B cell (primary cell): ENCODE measurements at places on chromosomes 5 and 9. TPM values are rescaled to one million over a fixed set of nuclear protein-coding genes. Genes with fewer than 3 reads are reported as not detected.

C8G gene
- 1.7 and 2.8 TPM in 2 replicates for total RNA-seq

CDH6 gene
- total RNA-seq: not detected in 2 replicates

PRUNE2 gene
- total RNA-seq: 0.12 TPM in 1 of 2 replicates, not detected in the other

LCN15 gene
- not detected in 2 replicates for total RNA-seq

GRIA1 gene
- total RNA-seq: not detected in 2 replicates

FBXL7 gene
- not detected in 2 replicates for total RNA-seq

MEGF10 gene
- not detected in 2 replicates for total RNA-seq

PCDHA4 gene
- total RNA-seq: not detected in 2 replicates

ADAMTS6 gene
- 11.9 and 12.3 TPM in 2 replicates for total RNA-seq

DMRT3 gene
- total RNA-seq: not detected in 2 replicates

GABRB2 gene
- 0.05 and 0.15 TPM in 2 replicates for total RNA-seq

- DNase-seq: no peak
Measured at GRCh38 chr5:32420506-32420905, 24.0 kb downstream of the ZFR start.

- peak; percentile 43 for DNase-seq
Measured at GRCh38 chr5:88677943-88678769, 204.8 kb downstream of the MEF2C start.

DNA sequence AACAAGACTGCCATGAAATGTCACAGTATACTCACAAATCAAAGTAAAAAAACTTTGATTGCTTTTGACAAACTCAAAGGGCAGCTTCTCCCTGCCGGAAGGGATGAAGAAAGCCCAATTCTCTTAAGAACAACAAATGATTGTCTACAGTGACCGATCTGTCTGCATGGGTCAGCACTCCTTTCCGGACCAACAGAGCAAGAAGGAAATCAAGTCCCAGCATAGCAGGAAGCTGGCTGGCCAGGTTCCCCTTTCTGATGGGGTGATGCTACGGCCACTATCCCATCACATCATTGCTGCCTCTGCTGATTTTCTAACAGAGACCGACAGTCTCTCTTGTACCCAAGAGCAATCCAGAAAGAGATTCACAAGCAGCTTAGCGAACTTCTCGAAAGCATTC, 692 bp downstream of the C1QTNF3 start:
- no peak for DNase-seq

DNA sequence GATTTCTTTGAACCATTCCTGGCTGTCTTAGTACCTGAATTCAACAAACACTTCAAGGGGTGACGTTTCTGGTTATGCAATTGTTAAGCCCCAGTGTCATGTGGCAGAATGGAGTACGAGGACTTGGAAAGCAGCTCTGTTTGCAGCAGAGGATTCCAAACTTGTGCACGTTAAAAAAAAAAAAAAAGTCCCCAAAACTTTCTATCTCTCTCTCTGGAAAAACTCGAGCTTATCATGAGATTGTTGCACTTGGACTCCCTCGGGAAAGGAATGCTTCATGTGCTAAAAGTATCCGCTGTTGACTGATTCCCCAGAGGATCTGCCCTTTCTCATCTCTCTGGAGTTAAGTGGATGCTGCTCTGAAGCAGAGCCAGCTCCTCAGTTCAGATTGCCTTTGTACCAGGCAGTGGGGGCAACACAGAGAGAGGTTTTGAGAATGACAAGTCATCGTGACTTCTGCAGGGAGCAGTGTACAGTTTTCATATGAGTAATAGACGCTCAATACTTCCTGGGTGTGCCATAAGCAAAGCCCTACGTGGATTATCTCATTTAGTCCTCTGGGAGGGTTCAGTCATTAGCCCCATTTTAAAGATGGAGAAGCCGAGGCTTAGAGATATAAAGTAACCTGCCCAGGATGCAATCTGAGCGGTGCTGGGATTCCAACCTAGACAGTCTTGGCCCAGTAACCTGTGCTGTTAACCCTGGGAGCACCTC, 28.1 kb downstream of the TMOD1 start:
- no peak for DNase-seq

DNA sequence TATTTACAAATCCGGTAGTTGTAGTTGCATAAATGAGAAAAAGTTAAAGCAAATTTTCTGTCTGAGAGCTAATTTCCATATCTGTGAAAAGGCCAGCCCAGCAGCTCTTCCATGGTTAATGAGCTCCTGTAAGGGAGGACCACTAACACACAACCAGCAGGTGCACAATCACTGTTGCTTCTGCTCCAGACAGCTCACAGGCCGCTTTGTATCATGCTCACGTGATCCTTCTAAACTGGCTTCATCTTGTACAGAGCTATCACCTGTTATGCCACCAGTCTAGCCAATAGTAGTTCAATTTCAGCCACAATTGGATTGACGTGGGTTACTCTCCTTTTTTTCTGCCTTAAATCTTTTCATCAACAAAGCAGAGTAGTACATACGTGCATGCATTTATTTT, 38.3 kb upstream of the FBXL17 start:
- no peak for DNase-seq

GRCh38 chr5:34869256-34869655, 30.3 kb downstream of the TTC23L start:
- no peak for DNase-seq

- DNase-seq: no peak
Measured at GRCh38 chr5:43033841-43034590, 6.1 kb downstream of the ANXA2R start.

GRCh38 chr5:3993856-3994473, 398.3 kb downstream of the IRX1 start:
- no peak for DNase-seq

GRCh38 chr9:91062281-91062680, 260.7 kb downstream of the SYK start:
- DNase-seq: no peak

DNA sequence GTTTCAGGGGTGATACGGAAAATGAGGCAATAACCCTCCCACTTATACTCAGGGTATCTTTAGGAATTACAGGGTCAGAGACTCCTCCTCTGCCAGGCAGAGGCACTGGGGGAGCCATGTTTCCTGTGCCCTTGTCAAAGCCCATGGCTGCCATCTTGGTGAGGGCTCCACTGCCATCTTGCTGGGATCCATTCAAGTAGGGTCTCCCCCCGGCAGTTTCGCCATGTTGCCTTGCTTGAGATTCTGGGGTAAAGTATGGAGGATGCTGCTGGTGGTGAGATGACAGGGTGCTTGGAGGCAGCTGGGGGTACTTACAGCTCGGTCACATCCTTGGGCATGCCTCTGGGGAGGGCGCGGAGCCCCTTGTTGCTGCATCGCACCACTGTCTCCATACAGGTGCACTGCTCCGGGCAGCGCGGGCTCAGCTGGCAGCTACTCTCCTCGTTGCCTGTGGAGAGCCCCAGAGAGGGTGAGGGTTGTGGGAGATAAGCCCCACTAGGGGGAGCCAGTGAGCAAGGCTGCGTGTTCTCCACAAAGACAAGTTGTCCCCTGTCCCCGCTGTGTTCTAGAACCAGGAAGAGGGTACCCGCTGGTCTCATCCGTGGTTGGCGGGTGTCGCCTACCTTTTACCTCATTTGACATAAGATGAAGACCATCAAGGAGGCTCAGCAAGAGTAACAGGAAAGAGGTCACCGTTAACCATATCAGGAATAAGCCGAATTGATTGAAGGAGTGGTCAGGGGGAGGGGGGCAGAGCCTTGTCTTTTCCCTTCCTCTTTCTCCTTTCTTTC, 169.0 kb upstream of the PANK3 start:
- DNase-seq: no peak

DNA sequence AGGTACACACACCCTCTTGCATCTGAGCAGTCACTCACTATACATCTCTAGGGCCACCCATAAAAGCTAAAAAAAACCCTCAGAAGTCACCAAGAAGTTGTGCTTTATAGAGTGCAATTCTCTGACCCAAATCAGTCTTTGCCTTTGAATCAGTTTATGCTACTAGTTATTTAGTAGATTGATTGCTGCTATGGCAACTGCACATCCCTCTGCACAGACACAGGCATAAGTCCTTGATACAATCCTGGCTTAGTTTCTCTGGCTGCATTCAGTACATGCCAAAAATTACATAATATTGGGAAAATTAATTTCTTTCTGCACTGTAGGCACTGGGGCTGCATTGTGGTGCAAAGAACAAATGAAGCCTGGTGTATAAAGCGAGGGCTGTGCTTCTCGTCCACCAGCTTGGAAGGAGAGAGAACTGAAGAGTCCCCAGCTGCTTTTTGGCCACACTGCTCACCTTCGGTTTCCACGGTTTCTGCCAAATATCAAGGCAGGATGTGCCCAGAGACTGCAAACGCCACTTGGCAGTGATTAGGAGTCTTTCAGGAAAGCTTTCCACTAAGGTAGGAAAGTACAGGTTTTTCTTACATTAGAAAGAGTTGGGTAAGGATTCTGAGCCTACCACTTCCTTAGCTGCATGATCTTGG, 258.4 kb downstream of the ELAVL2 start:
- no peak for DNase-seq

DNA sequence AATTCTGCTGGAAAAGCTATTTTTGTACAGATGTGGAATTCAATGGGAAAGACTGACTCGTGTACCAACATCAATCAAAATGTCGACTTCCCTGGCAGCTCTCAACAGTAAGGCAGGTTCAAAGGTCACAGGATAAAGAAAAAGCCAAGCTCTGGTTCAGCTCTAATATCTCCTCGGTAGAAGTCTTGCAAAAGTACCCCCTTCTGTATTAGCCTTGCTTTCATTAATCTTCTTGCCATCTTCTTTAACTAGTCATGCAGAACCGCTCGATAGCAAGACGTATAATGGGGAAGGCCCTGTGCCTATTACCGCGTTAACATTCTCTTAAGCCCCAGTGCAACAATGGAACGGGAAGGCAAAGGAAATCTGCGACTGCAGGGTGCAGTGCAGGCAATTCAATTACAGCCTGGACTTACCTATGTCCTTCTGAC, 201.2 kb downstream of the GAPVD1 start:
- no peak for DNase-seq

DNA sequence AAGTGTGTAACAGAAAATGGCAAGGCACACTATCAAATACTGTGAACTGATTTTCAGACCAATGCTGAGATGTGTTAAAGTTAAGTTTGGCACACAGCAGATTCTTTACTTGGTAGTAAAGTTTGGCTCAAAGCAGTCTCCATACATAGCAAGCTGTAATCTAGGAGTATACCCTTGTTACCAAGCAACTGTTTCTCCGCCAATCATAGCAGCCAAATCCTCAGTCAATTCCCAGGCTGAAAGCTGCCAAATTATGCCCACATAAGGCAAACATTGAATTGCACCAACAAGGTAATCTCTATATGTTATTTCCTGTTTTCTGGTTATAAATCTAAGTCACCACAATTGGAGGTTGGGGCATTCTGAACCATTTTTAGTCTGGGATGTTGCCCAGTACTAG, 345.7 kb downstream of the DEPDC1B start:
- DNase-seq: no peak

- no peak for DNase-seq
Measured at GRCh38 chr5:38384396-38384795, 126.0 kb downstream of the EGFLAM start.

- DNase-seq: no peak
Measured at GRCh38 chr5:27947088-27947487, 908.7 kb upstream of the CDH9 start.

DNA sequence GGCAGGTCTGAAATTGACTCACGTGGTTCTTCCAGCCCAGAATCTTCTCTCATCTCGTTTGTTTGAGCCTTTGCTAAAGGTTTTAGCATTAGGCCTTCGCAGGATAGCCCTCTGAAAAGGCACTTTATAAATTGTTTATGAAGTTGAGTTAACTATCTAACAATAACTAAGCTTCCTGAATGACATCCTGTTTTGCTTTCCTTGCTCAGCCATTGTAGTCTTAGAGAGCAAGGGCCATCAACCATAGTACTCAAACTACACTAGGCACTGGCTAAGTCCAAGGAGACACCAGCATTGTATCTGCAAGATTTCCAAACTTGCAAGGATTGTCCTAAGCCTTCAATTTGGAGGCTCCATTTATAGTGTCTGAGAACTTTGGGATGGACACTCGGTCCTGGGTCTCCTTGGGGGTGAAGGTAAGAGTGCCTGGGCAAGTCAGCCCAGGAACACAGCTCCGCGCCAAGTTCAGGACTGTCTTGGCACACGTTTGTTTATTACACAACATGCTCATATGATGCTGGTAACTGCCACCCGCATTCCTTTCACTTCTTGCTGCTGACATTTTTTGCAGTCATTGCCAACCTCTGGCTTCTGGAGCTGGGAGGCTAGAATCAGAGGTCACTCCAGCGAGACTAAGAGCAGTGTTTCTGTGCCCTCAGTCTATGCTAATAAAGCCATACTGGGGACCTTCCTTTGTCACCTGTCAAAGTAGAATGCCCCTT, 151.1 kb downstream of the ESM1 start:
- no peak for DNase-seq

DNA sequence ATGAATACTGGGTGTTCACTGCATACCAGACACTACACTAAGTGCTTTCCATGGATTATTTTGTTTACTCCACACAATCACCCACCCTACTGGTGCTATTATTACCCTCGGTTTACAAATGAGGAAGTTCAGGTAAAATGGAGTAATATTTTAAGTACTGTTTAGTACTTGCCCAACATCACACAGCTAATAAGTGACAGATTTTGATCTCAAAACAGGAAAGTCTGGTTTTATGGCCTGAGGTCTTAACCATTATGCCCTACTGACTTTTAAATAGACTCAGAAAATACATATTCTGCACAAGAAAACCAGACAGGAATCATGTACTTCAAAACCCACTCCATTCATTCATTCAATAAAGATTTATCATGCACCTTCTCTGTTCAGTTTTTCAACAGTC, 431.0 kb upstream of the TLE4 start:
- no peak for DNase-seq

DNA sequence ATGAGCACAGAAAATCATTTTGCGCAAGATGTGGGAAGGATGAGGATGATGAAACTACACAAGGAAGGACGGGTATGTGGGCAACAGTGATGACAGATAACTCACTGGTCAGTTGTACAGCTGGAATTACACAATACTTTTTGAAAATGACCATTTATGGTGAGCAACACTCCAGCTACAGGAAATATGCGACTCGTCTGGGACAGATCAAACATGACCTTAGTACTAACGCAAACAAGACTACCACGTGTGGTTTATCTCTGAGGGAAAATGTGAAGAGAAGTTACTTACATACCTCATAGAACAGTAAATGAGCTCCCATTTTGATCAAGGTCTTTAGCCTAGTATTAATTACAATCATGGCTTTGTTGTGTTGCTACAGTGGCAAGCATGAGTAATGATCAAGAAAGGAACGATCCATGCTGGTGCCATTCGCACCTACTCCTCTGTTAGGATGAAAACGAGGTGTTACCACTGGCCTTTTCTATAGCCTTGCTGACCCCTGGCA, 456.9 kb downstream of the BNC2 start:
- DNase-seq: no peak

- DNase-seq: peak; percentile 85
Measured at GRCh38 chr9:133782157-133783130, 44.3 kb upstream of the SARDH start.
